ENCODE measurements at places on chromosomes 1 and 21.

DNA sequence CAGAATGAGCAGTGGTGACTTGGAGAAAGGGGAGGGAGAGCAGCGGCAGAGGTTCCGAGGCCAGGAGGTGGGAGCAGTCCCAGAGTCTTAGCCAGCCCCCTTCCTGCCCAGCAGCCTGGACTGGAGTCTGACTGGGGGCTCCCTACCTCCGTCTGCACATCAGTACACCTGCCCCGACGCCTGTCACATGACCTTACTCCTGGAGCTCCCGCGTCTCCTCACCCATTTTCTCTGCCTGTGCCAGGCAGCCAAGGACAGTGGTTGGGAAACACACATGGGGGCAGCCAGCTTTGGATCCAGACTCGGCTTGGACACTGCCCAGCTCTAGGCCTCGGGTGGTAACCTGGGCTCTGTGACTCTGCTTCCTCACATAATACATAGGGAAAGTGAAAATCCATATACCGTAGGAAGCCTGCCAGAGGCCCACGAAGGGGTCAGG lies 16.9 kb downstream of the ACTRT2 start:
- DNase-seq: no peak

DNA sequence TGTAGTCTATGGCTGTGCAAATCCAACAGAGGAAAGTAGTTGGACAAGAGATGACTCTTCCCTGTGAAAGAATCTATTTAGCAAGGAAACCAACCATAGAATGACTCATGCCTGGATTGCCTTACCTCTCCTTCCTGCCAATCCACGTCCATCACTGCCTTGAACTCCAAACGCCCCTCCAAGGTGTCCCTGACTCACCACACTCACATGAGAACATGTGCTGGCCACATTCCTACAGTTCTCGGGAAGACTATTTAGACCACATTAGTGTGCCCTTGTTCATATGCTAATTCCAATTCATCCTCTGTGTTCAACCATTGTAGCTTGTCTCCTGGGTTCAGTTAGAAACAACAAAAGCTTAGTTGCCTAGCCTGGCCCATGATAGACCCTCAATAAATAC lies 157.3 kb downstream of the SLC30A10 start:
- DNase-seq: peak; percentile 55

DNA sequence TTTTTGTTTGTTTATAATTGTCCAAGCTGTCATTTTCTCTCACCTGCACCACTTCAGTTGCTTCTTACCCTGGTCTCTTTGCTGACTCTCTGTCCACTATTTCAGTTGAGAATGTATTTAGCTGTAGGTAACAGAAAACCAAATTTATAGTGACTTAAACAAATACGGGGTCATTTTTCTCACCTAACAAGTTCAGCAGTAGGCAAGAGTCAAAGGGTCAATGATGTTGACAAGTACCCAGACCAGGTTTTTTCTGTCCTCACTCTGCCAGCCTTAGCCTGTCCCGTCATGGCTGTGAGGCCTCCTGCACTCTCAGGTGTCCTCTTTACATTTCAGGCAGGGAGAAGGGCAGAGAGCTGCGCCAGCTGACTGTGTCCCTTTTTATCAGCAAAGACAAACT lies 11.8 kb downstream of the RIIAD1 start:
- DNase-seq: no peak

DNA sequence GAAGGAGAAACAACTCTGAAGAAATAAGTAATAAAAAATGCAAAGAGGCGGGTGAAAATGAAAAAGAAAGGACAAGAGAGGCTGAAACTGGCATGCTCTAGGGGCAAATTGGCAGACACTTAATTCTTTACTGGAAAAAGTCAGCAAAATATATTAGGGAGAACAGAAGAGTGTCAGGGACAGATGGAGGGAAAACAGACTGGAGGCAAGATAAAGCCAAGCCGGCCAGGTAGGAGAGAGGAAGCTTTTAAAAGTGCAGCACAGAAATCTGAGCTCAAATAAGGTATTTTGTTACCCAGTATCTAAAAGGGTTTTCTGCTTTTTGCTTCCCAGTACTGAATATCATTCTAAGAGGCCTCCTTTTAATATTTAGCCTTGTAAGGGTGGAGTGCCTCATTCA lies 339.3 kb downstream of the PAPPA2 start:
- no peak for DNase-seq

DNA sequence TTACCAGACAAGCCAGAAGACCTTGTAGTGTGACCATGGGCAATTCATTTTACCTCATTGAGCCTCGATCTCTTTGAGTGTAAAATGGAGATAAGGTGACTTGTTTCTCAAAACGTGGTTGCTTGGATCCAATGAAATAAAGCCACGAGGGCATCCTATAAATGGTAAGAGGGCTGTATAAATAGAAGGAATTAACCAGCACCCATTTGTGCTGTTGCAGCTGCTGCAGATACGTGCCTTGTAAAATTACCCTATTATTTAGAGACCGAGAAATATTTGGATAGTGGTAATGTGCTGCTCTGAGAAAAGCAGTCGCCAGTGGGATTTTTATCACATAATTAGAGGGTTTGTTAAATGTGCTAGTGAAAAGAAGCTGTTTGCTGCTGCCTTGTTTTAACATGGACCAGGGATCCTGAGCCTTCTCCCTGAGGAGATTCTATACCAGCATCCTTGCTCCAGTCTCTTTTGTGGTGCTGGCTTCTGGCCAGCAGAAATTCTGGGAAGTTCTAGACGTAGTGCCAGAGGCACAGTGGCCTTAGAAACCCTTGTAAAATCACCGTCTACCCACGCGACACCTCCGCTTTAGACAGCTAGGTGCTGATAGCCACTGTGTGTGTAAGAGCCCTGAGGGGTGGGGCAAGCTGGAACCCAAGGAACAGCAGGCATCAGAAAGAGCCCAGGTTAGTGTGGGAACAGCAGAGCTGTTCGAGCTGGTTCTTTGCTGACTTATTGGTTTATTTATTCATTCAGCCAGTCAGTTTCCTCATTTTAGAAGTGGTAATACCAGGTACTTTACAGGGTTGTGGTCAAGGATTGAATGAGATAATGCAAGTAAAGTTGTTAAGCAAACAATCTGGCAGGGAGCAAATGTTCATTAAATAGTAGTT lies 137.5 kb downstream of the NOS1AP start:
- DNase-seq: no peak

DNA sequence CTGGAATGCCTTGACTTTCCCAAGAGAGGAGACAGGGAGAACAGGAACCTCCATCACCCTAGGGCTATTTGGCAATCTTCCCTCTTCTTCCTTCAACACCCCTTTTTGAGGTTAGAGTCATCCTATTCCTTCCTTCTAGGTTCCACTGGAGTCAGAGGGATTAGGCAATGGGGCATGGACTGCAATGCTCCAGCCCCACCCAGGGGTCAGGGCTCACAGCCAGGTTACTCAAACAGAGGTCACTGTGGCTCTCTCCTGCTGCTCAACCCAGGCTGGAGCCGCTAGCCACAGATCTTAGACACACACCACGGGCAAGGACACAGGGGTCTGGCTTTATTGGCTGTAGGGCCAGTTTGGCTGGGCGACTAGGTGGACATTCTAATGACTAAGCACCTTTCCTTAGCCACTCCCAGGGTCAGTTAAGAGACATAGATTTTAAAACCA lies 145.5 kb upstream of the NRIP1 start:
- no peak for DNase-seq

GRCh38 chr1:211870156-211870555 lies 39.6 kb upstream of the LPGAT1 start:
- DNase-seq: no peak

GRCh38 chr1:87028576-87028975 lies 114.1 kb downstream of the HS2ST1 start:
- DNase-seq: no peak

DNA sequence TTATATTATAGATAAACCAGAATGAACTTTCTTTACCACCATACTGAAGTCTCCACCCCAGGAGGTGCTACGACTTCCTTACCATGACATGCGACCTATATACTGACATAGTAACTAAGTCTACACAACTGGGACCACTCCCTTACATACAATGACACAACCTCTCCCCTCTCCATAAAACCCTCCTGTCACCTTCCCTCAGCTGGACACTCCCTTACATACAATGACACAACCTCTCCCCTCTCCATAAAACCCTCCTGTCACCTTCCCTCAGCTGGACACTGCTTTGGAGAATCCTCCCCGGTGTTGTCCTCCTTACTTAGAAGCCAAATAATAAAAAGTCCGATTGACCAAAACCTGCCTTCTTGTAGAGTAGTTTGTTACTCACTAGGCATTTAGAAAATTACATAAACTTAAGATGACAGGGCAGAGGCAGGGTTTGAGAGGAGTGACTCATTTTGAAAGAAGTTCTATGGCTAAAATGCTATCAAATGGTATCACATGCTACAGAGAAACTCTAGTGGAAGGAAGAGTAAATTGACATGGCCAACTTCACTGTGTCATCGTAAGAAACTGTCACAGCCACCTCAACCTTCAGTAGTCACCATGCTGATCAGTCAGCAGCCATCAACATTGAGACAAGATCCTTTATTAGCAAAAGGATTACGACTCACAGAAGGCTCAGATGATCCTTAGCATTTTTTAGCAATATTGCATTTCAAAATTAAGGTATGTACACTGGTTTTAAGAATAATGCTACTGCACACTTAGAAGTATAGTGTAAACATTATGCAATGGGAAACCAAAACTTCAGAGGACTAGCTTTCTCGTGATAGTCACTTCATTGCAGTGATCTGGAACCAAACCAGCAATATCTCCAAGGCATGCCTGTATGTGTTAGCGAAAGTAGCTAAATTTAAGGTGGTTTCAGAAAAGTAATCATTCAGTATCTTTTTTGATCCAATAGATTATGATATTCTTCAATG lies 56.4 kb downstream of the AHCTF1 start:
- peak; percentile 56 for DNase-seq

DNA sequence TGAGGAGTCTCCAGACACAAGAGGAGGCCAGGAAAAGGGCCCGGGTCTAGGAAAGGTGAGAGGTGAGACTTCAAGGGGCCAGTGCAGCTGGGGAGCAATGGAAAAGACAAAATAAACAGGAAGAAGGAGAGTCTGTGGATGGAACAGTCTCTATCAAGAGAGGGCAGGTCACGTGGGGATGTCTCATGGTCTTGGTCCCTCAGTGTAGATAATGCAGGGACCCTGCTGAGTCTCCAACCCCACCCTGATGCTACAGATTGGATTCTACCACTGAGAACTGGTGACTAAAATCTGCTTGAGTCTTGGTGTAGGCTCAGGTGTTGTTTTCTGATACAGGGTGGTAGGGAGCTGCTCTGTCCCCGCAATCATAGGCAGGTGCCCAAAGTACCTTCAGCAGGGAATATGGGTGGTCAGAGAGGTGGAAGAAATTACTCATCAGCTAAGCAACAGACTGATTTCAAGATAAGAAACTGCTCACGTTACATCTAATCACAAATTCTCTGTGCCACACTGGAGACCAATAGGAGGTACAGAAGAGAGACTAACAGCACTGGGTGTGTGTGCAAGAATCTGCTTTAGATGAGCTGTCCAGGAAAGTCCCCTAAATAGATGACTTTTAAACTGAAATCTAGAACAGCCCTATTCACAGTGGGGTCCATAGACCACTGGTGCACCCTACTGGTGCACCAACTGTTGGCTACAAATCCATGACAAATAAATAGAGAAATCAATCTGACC lies 101.5 kb upstream of the TLR5 start:
- no peak for DNase-seq

DNA sequence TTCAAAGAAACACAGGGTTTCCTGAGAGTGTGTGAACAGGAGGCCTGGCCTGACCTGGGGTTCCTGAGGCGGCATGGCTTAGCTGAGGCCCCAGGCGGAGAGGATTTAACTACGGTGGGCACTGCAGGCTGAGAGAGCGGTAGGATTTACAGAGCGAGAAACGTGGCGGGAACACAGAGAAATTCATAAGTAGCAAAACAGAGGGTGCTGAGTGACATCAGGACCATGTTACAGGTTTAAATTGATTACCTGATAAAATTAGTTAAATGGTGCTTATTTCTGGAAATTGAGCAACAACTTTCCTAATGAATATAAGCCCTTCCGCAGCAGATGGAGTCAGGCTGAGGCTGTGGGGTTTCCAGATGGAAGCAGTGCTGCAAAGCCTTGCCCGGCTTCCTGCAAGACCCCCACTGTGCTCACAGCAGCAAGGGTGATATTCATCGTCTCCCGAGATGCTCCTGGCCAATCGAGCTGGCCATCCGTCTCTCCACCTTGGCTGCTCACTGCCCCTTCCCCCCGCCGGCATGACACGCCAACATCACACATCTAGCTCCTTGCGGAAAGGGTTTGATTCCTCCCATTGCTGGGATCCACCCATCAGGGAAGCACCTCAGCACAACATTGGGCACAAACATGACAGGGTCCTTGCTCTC lies 69.4 kb upstream of the MORC3 start:
- no peak for DNase-seq

GRCh38 chr1:52240592-52241210 lies 98.8 kb downstream of the ZFYVE9 start:
- DNase-seq: no peak

Data from BJ (cell line).